ENCODE measurements at places on chromosomes 1 and 21. TPM values are rescaled to one million over a fixed set of nuclear protein-coding genes. Genes with fewer than 3 reads are reported as not detected.

CELA3A gene
- total RNA-seq = not detected

F5 gene
- 90.3 TPM for total RNA-seq

LRRC7 gene
- not detected for total RNA-seq

POU3F1 gene
- total RNA-seq = not detected

KCNK1 gene
- total RNA-seq = 0.78 TPM

AHCTF1 gene
- total RNA-seq = 46.8 TPM

OR2W3 gene
- total RNA-seq = not detected

SAMD11 gene
- not detected for total RNA-seq

DSCAM gene
- not detected for total RNA-seq

NCMAP gene
- 0.05 TPM for total RNA-seq

IGFN1 gene
- total RNA-seq = not detected

LCE2B gene
- not detected for total RNA-seq

NBPF20 gene
- total RNA-seq = 5.5 TPM

Measured in activated naive CD4-positive, alpha-beta T cell treated with anti-CD3 and anti-CD28 coated beads, Interleukin-2, amount 50 U/mL, for 72 hours (primary cell).